Activated T-helper 1 cell treated with anti-CD3 and anti-CD28 coated beads, Interleukin-12 subunit alpha, Interleukin-12 subunit beta, Interleukin-2, Interleukin-4 antibody, amounts not matched to agents 30 ng/mL and 10 ng/mL and 1 ng/mL, durations not matched to agents 14 hours and 24 hours and 36 hours (primary cell): ENCODE measurements at places on chromosomes 11 and 22. TPM values are rescaled to one million over a fixed set of nuclear protein-coding genes. Genes with fewer than 3 reads are reported as not detected.

GRCh38 chr11:83723999-83724398 is 437.8 kb upstream of the CCDC90B start:
- DNase-seq: no peak

GRCh38 chr11:130414107-130415080 is 14.0 kb downstream of the ADAMTS8 start:
- DNase-seq: no peak

GRCh38 chr11:117535201-117535849 is 207.7 kb downstream of the CEP164 start:
- DNase-seq: no peak

- no peak for DNase-seq
Observed at GRCh38 chr22:44895296-44896055, 114.3 kb downstream of the PHF21B start.

DNA sequence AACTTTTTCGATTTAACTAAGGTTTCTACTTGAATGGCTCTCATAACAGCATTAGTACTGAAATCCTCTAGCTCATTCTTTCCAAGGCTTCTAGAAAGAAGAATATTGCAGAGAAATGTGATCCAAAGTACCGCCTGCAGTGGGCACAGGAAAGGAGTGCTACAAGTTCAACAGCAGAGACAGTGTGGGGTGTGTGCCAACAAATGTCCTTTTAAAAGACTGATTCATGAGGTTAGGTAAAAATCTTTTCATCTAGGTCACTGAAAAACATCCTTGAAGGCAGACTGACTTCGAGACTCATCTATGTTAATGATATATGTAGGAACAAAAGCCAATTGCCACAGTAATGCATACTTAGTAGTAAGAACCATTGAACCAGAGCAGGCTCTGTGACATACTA is 349.1 kb upstream of the PITPNB start:
- no peak for DNase-seq

DNA sequence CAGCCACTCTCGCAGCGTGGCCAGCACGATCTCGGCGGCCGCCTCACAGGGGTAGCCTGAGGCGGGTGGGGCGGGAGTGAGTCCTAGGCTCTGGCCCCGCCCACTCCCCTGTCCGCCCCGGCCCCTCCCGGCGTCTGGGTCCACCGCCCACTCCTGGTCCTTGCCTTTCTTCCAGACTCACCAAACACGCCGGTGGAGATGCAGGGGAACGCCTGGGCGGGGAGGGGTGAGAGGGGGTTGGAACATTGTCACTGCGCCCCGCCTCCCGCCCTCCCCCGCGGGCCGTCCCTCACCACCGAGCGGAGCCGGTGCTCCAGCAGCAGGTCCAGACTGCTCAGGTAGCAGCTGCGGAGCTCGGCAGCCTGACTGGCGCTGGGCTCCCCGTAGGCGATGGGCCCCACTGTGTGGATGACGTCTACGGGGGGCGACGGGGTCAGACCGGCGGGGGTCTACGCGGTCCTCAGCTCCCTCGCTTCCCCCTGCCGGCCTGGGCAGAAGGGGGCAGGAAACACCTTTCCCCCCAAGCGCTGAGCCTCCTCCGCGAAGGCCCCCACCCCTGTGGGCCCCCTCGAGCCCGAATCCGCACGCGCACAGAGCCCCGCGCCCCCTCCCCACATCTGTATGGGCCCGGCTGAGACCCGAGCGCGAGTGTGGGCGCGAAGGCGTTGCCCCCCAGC is 13.2 kb downstream of the OTUB1 start:
- DNase-seq: peak; percentile 24

DNA sequence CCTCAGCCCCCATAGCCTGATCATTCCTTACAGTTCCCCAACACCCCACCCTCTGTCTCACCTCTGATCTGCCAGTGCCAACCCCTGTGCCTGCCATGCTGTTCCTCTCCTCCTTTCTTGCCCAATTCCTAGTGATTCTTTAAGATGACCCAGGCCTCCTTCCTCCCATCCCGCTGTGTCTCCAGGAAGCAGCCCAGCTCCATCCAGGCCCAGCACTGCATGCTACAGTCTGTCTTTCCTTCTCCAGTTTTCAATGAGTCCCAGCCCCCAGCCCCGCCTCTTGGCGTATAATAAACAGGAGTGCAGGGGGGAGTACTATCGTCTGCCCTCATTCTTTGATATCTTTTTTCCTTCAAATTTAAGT is 12.3 kb downstream of the LTBP3 start:
- no peak for DNase-seq

DNA sequence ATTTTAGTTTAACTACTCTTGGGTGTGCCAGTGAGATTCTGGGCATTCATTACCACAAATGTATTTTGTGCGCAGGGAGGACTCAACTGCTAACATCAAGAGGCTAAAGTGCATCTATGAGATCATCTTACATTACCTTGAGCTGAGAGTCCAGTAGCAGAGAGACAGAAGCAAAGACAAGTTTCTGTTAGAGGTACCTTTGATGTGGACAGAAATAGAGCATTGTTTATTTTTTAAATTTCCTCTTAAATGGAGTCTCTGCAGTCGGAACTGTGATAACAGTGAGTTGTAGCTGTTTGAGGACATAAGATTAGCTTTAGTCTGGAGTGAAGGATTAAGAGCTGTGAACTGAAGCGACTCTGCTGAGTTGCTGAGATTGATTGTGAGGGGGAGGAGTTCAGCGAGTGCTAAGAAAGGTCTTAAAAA is 297.0 kb downstream of the CADM1 start:
- DNase-seq: no peak

DNA sequence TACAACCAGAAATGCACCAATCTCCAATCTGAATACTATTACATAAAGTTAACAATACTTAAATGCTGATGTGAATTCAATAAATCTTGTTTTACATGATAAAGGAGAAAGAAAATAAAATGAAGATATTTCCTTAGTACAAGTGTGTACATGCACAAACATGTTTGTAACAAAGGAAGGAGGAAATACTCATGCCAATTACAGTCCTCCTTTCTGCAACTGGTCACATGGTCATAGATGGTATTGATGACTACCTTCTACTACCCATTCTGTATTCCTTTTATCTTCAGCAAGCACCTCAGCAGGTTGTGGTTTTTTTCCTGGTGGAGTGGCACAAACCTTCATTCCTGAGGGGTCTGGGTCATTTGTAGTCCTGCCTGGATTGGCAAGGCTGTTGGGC is 214.2 kb upstream of the GUCY1A2 start:
- DNase-seq: no peak

DNA sequence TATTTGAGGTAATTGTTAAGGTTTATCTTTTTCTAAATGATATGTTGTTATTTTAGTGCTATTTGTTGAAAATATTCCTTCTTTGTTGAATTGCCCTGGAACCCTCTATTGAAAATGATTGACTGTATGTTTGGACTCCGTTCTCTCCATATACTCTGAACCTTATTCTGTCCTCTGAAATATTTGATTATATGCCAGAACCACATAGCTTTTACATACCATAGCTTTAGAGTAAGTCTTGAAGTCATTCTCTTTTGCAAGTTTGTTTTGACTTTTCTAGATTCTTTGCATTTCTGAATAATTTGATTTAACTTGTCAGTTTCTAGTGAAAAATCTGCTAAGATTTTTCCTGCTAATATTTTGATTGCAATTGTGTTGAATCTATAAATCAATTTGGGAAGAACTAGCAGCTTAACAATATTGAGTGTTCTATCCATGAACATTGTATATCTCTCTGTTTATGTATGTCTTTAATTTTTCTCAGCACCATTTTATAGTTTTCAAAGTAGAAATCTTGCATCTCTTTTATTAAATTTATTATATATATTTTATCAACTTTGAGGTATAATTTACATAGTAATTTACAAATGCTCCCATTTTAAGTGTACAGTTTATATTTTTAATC is 51.7 kb upstream of the PITPNB start:
- DNase-seq: no peak

DNA sequence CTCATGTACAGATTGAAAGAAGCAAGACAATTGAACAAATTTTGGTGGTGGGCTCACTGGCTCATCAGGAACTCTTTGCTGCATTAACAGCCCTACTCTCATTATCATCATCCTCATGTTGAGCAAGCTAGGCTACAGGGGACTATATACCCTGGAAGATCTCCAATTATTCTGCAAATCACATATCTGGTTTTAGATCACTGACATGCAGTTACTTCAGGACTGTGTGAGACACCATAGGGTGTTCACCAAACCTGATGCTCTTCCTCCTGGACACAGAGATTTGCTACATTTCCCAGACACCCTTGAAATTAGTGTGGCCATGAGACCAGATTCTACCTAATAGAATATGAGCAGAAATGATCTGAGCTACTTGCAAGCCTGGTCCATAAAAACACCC is 23.0 kb upstream of the ME3 start:
- no peak for DNase-seq

DNA sequence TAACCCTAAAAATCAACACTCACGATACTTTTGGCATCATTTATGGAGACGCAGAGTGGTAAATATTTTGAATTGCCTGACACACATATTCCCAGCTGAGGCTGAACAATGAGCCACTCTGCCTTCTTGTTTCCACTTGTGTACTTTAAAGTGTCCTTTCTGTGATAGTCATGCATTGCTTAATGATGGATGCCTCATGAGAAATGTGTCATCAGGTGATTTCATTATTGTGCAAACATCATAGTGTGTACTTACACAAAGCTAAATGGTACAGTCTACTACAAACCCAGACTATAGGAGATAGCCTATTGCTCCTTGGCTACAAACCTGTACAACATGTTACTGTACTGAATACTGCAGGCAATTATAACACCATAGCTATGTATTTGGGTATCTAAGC is 44.2 kb downstream of the MRE11 start:
- DNase-seq: no peak

DNA sequence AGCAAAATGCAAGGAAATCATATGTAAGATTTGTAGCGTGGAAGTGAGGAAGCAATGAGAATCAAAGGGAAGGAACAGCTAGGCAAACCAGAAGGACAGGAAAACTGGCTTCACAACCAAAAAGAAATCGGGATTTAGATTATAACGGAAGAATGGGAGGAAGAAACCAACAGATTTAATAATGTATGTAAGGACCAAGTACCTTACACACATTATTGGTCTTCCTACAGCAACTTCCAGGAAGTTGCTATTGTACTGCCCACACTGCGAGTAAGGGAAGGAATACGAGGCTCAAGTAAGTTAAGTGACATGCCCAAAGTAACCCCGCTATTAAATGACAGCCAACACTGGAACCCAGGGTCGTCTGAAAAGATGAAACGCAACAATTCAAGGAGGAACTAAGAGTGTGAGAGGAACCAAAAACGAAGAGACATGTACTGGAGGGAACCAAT is 473 bp downstream of the TXN2 start:
- DNase-seq: no peak

GRCh38 chr11:92322225-92322624 is 97.6 kb downstream of the FAT3 start:
- no peak for DNase-seq

DNA sequence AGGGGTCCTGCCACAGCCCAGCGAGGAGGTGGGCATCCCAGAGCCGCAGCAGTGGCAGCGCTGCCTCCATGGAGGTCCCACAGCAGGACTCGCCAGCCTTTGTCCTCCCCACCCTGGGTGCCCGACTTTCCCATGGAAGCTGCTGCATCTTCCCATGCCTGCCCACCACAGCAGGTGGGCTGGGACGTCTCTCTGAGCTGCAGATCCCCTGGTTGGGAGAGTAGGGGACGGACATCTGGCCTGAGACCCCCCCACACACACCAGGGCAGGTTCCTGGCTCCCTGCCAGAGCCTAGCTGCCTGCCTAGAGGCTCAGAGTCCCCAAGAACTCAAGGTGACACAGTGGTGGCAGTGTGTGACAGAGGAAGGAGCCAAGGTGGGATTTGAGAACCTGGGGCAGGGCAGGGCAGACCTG is 21.5 kb upstream of the PRR5 start:
- no peak for DNase-seq

GRCh38 chr11:131957201-131957600 is 586.8 kb downstream of the NTM start:
- no peak for DNase-seq

GRCh38 chr22:35708453-35708852 is 9.2 kb upstream of the APOL5 start:
- no peak for DNase-seq

DNA sequence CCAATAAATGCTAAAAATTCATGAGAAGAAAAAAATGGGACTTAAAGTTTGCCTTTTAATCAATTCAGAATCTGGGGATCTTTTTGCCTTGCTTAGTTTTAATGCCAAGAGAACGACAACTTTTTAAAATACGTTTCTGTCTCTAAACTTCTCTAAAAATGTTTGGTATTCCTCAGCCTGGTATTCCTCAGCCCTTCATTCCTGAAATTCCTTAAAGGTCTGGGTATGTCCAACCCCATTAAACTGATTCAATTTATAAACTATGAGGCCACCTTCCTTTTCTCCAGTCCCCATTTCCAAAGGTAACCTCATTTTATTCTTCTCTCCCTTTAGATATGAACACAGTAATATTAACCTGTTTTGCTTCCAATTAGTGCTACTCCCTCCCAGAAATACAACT is 16.6 kb downstream of the POLA2 start:
- no peak for DNase-seq

- DNase-seq: no peak
Observed at GRCh38 chr11:45457649-45458048, 171.5 kb upstream of the SYT13 start.

DNA sequence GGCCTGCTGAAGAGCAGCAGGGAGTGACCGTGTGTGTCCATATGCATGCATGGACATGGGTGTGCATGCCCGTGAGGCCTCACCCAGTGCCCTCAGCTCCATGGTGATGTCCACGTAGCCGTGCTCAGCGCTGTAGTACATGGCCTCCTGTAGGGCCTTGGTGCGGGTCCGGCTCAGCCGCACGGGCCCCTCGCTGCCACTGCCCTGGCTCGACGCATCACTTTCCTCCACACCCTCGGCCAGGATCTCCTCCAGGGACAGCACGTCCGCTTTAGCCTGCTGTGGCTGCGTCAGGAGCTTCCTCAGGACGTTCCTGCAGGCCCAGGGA is 57.0 kb downstream of the NAT10 start:
- DNase-seq: no peak

GRCh38 chr11:7275133-7275532 is 23.4 kb downstream of the SYT9 start:
- no peak for DNase-seq

Gene SLC5A12
- not detected in 2 replicates for total RNA-seq

Gene LDHAL6A
- not detected in 2 replicates for total RNA-seq

Gene RTL10
- total RNA-seq: 22.2 and 24.1 TPM in 2 replicates

Gene SHISA8
- total RNA-seq: 5.8 and 6.1 TPM in 2 replicates

Gene UPB1
- total RNA-seq: 0.21 and 0.27 TPM in 2 replicates

Gene TRIM29
- total RNA-seq: not detected in 2 replicates

Gene MMP8
- not detected in 2 replicates for total RNA-seq

Gene C22orf31
- not detected in 2 replicates for total RNA-seq

Gene MIAT
- 37.9 and 39.8 TPM in 2 replicates for total RNA-seq

Gene OR6A2
- total RNA-seq: 0.31 and 0.47 TPM in 2 replicates
